ENCODE measurements at places on chromosomes 2 and 18.

DNA sequence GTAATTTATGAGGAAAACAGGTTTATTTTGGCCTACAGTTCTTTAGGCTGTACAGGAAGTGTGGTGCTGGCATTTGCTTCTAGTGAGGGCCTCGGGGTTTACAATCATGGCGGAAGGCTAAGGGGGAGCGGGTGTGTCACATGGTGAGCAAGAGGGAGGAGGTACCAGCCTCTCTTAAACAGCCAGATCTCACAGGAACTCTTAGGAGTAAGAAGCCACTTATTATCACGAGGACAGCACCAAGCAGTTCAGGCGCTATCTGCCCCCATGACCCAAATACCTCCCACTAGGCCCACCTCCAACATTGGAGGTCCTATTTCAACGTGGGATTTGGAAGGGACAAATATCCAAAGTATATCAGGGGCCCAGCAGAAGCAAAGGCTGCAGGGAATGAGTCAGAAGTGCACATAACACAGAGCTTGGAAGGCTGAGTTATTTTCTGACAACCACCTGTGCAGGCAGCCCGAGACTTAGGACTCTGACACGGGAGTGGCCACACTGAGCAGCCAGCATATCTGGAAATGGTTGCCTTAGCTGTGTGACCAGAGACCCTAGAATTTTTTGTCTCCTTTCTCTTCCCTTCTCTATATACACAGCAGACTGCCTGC, 170.9 kb downstream of the PRPF40A start:
- no peak for DNase-seq

DNA sequence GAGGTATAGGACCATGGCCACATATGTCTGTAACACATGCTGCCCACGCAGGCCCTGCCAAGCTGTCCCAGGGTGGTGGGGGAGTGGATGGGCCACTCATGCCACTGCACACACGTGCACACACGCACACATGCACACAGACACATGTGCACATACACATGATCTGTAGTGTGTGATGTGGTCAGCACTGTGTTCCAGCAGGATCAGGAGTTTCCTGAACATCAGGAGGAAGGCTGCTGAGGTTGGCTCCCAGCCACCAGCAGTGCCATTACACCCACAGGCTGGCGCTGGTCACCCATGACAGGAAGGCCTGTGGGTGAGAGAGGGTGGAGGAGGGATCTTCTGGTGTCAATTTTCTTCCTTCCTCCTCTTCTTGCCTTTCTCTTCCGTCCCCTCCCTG, 44.7 kb downstream of the POMC start:
- no peak for DNase-seq

- DNase-seq: no peak
These were observed 25.3 kb upstream of the GCC2 start for GRCh38 chr2:108423502-108424251.

- DNase-seq: no peak
These were observed 9.0 kb upstream of the GAL3ST2 start for GRCh38 chr2:241767464-241768250.

DNA sequence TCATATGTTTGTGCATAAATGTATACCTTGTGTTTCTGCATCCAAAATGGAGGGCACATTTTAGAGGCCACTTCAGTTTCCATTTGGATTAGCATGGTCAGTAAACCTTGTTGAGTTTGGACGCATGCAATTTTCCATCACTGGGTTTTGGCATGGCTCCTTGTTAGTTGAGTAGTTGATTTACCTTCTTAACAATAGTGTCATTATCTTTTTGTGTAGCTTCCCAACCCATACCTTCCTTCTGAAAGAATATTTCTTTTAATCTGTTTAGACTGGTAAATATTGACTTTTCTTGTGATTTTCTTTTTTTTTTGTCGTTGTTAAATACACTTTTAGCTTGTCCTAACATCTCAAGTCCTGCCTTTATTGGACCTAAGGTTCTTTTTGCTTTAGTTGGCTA, 15.5 kb downstream of the RPIA start:
- no peak for DNase-seq

GRCh38 chr2:107303964-107304363, 418.0 kb upstream of the ST6GAL2 start:
- DNase-seq: no peak

DNA sequence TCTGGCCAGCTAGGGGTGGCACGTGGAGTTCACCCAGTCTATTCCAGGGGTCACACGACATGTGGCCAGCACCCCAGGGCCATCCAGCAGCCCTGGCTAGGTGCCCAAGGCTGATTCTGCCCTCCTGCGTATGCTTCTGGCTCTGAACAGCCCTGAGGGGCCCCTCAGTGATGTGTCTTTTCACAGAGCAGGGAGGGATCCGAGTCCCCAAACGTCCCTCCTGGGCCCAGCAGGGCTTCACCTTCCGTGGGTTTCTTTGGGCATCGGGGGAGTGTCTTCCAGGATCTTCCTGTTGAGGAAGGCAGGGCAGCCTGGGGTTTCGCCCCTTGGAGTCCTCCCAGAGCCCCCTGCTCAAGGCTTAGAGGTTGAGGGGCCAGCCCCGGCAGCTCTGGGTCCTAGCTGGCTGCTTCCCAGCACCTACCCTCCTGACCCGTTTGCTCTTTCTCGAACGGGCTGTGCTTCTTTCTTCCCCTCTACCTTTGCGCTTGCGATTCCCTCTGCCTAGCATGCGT, 165.9 kb downstream of the DYSF start:
- DNase-seq: no peak

GRCh38 chr18:11885278-11885947, 22.7 kb downstream of the MPPE1 start:
- no peak for DNase-seq

- DNase-seq: no peak
These were observed 399.0 kb upstream of the HNRNPA3 start for GRCh38 chr2:176813621-176814049.

DNA sequence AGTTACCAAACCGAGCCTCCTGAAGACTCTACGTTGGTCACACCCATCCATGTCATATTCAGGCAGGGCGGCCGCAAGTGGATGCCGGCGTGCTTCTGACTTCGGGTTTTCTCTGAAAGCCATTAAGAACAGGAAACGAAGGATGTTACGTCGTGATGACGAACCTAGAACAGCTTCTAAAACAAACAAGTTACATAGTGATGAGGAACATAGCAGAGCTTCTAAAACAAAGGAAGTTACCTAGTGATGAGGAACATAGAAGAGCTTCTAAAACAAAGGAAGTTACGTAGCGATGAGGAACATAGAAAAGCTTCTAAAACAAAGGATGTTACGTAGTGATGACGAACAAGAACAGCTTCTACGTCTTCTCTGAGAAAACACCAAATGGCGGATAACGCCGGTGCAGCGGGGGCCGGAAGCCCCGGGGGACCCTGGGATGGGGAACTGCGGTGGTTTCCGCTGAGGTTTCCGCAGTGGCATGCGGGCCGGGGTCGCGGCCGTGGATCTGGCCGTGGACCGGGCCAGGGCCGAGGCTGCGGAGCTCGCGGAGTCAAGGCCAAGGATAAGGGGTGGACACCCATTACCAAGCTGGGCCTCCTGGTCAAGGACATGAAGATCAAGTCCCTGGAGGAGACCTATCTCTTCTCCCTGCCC, 141.1 kb downstream of the SOCS6 start:
- DNase-seq: no peak

DNA sequence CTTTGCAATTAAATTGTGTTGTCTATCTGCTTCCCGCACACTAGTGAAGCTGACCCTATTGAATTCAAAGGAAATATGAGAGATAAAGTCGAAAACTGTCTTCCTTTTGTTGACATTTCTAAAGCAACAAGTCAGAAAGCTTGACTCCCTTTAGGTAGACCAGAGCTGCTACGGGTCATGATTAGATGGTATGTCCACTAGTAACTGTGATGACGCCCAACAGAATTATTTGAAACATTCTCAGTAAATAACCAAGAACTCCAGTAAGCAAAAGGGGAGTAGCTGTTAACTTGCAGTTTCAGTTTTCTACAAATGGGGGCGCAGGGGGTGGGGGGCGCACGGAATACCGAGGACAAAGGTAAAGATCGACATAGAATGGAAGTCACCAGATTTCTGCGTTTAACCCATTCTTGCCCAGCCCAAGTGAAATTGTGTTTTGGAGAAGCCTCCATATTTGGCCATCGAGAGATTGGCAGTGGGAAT, 56.4 kb downstream of the CRIM1 start:
- DNase-seq: no peak

- no peak for DNase-seq
These were observed at the start of gene UNC80 for GRCh38 chr2:209771474-209772289. Gene UNC80 (plus strand): TSS chr2:209771832. CDS start chr2:209772073, 241 bp downstream.

- DNase-seq: peak; percentile 5
These were observed 550 bp downstream of the RAB1A start for GRCh38 chr2:65129286-65129825.

- no peak for DNase-seq
These were observed 353 bp upstream of the NUP35 start for GRCh38 chr2:183123959-183124221.

- peak; percentile 46 for DNase-seq
These were observed 655 bp downstream of the ACTR3 start for GRCh38 chr2:113890253-113891235.

- DNase-seq: no peak
These were observed 33.7 kb downstream of the EHBP1 start for GRCh38 chr2:62738981-62739936.

GRCh38 chr2:44778221-44778654, 163.3 kb upstream of the SIX3 start:
- no peak for DNase-seq

DNA sequence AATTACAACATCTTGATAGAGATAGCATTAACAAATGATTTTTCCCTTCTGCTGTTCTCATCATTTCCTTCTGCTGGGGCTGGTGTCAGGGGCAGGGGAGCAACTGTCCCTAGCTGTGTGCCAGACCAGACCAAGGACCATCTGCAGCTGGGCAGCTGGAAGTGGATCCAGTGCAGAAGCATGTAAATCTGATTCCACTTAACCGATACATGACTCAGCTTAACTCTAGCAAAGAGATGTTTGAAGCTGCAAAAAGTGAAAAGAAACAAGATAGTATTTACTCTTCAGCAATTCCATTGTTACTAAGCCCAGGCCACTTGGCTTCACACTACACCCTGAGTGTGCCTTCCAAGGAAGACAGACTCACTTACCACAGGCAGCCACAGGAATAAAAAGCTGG, 151.1 kb downstream of the GALNT1 start:
- DNase-seq: no peak

DNA sequence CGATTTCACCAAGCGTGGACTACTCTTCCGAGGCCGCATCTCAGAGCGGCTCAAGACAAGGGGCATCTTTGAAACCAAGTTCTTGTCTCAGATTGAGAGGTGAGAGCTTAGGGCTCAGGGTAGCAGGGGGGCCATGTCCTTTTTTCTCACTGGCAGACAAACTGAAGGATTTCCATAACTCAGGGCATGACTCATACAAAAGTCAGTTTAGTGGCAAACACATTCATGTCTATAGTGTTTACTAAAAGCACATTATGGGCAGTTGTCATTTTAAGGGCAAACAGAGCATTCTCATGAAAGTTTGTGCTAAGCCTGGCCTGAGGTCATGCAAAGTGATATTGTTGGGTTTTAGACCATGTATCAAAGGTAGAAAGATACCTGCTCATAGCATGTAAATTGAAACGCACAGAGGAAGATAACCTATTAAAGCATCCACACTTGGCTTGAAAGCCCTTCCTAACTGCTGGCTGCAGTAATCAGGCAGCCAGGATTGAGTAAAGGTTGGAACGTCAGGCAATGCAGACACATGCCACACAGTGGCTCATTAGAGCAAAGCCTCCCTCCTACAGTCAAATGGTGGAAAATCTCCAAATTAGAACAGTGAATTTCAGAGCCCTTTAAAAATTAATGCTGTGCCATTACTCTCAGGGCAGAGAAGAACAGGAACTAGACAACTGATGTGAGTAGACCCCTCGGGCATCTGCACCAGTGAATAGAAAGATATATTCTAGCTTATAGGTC, 54.2 kb downstream of the HK2 start:
- DNase-seq: no peak

GRCh38 chr2:197993830-197994229, 189.4 kb downstream of the PLCL1 start:
- DNase-seq: no peak

GRCh38 chr2:173955004-173955403, 10.2 kb downstream of the SP3 start:
- no peak for DNase-seq

DNA sequence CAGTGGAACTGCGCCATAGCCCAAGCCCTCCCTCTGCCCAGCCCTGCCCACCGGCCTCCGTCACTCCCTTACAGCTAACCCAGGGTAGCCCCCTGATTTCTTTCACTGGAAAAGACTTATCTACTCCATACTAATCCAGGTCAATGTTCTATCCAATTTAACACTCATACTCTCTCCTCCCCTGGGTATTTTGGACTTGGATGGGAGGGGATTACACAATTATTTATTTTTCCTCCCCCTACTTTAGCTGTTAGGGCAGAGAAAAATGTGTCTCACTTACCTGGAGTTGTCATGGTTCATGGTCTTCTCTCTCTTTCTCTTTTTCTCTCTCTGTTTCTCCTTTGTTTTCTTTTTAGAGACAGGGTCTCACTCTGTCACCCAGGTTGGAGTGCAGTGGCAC, 100.6 kb upstream of the ST8SIA3 start:
- DNase-seq: no peak

DNA sequence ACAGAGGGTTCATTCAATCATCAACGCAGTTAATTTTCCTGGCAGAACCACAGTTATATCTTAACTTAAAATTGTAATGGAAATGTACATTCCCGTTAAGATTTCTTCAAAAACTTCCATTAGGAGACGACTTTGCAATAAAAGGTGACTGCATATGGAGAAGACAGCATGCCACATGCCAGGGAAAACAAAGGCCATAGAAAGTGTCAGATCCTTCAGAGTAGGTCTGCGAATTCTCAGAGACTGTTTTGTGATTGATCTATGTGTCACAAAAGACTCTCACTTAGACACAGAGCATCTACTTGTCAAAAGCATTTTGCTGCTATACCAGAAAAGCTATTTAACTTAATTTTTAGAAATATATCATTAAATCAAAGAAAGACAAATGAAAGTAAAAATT, 274.6 kb downstream of the DPP10 start:
- no peak for DNase-seq

DNA sequence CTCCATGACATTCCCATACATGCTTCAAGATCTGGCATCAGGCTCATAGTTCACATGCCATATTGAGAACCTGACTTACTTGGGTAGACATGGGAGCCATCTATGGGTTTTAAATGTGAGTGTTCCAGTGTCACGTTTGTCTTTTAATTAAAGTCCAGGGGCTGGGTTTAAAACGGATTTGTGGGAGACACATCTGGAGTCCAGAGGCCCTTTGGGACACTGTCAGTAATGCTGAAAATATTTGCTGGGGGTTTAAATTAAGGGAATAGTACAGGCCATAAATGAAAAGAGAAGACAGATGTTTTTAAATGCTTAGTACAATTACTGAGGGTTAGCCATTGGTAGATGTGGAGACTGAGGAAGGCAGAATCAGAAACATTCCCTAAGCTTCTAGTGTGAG, 478.0 kb downstream of the PID1 start:
- DNase-seq: no peak
